ENCODE measurements at places on chromosomes 2 and 18.

GRCh38 chr2:119263656-119264055 is 40.0 kb downstream of the STEAP3 start:
- DNase-seq, result no peak

DNA sequence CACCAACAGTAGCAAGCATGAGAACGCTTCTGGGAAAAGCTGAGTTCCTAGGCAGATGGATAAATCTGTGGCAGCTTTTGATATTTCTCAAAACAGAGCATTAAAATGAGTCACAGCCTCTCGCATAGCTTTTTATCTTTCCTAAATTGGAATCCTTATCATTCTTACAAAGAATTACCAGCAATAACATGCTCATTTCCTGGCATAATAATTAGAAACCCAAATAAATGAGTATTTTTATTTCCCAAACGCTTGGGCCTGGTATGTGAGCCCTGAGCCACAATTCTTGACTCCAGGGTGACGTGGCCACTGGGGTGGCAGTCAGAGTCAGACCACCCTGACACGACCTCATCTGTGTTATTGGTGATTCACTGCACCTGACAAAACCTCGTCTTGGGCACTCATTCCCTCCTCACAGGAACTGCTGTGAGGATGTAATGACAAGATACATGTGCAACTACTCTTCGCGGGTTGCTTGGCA is 210.7 kb downstream of the ARL4C start:
- DNase-seq, result peak; percentile 33

- no peak for DNase-seq
These were observed 51.8 kb downstream of the TTC21B start for GRCh38 chr2:165901620-165902298.

DNA sequence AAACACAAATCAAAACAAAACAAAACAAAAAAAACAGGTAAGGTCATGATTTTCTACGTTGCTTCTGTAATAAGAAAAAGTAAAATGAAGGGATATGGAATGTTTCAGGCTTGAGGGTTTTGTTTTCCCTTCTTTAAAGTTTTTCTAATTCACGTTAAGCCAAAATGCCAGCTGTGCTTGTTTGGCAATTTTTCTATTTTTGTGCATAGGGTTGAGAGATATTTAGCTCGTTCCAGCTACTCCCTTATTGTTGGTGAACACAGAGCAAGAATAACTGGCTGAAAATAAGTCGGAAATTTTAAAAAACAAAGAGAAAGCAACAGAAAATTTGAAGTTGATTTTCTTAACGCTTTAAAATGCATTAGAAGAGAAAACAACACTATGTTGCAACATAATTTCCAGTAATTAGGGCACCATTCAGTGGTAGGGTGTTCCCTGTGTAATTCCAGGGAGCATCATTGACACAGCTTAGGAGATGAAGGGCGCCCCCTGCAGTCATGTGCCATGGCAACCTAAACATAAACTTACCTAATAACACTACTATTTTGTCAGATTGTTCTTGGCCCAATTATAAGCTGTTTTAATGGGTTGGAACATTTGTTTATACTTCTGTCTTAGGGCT is 99.5 kb downstream of the DTNA start:
- DNase-seq, result peak; percentile 53

- DNase-seq, result peak; percentile 52
These were observed 8.8 kb upstream of the CRACDL start for GRCh38 chr2:98944775-98945174.
